Stimulated activated CD4-positive, alpha-beta T cell treated with anti-CD3 and anti-CD28 coated beads, Interleukin-1b, Interleukin-23, amount 100 ng/mL, for 1 hour (primary cell): ENCODE measurements at places on chromosomes 3 and 15.

DNA sequence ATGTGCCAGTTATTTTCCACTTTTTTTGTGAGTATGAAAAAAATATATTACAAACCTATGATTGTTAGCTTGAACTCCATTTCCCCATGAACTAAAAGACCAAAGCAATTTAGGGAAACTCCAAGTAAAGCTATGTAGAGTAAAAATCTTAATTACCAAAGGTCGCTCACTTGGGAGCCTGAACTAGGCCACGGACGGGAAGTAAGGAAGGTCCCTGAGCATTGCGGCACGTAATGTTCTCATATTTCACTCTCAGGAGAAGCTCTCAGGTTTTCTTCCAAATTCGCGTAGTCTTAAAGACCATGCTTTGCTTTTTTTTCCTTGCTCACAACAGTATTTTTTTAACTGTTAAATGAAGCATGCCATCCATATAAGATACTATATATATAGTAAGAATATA lies 215.3 kb upstream of the RARB start:
- DNase-seq: no peak

- no peak for DNase-seq
Measured at GRCh38 chr3:148815316-148816110, 12.1 kb upstream of the CPB1 start.

- no peak for DNase-seq
Measured at GRCh38 chr3:155676252-155676981, 68.5 kb downstream of the PLCH1 start.

- no peak for DNase-seq
Measured at GRCh38 chr15:93007994-93008393, 81.0 kb downstream of the RGMA start.

DNA sequence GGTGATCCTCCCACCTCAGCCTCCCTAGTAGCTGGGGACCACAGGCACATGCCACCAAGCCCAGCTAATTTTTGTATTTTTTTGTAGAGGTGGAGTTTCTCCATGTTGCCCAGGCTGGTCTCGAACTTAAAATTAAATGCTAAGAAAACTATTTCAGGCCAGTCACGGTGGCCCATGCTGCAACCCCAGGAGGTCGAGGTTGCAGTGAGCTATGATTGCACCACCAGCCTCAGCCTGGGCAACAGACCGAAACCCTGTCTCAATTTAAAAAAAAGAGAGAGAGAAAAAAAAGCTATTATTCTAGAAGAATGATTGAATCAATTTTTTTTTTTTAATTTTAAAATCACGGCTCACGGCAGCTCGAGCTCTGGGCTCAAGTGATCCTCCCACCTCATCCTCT lies 4.7 kb downstream of the SLC51A start:
- DNase-seq: no peak
